ENCODE measurements at places on chromosomes 5 and 9.

GRCh38 chr5:76303921-76304320, 99.2 kb upstream of the IQGAP2 start:
- peak; percentile 40 for DNase-seq

- DNase-seq: no peak
Measured at GRCh38 chr5:65902104-65902503, 24.3 kb upstream of the ERBIN start.

GRCh38 chr9:120909904-120910303, 16.7 kb downstream of the TRAF1 start:
- DNase-seq: peak; percentile 77

GRCh38 chr5:163760498-163760897, 255.1 kb downstream of the MAT2B start:
- no peak for DNase-seq

GRCh38 chr5:154795235-154795596, 40.0 kb downstream of the LARP1 start:
- DNase-seq: no peak

- DNase-seq: no peak
Measured at GRCh38 chr9:105244734-105245028, 230 bp downstream of the SLC44A1 start.

DNA sequence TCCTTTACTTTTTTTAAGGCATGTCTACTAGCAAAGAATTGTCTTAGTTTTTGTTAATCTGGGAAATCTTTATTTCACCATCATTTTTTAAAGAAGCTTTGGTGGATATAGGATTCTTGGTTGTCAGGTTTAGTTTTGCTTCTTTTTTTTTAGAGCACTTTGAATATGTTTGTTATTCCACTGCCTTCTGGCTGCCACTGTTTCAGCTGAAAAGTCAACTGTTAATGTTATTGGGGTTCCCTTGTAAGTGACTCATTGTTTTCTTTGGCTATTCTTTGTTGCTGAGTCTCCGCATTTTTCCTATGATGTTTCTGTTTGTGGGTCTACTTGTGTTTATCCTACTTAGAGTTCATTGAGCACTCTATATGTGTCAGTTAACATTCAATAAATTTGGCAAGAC, 44.4 kb downstream of the PHAX start:
- no peak for DNase-seq

GRCh38 chr5:131209506-131210150, 38.9 kb downstream of the LYRM7 start:
- DNase-seq: peak; percentile 83

DNA sequence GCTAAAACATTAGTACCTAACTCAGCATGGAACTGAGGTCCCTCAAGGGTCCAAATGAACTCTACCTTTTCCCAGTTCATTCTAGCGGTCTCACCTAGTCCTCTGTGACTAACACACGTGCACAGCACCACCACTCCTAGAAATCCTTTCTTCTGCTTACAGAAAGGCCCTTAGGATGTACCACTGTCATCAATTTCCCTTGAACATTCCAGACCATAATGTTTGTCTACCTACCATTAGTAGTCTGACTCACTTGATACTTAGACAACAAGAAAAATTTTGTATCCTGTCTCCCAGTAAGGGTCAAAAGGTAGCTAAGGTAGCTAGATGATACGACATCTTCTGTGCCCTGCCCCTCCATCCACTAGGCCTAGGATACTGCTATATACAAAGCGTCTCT, 166.6 kb downstream of the TSSK1B start:
- no peak for DNase-seq

- no peak for DNase-seq
Measured at GRCh38 chr9:131402738-131403492, 9.0 kb downstream of the PRRC2B start.

Measured in activated CD4-positive, alpha-beta T cell treated with anti-CD3 and anti-CD28 coated beads, Interleukin-10, Interleukin-2, amounts not matched to agents 100 ng/mL and 50 ng/mL, durations not matched to agents 16 hours and 8 hours (primary cell).